ENCODE measurements at places on chromosomes 11 and 22.

DNA sequence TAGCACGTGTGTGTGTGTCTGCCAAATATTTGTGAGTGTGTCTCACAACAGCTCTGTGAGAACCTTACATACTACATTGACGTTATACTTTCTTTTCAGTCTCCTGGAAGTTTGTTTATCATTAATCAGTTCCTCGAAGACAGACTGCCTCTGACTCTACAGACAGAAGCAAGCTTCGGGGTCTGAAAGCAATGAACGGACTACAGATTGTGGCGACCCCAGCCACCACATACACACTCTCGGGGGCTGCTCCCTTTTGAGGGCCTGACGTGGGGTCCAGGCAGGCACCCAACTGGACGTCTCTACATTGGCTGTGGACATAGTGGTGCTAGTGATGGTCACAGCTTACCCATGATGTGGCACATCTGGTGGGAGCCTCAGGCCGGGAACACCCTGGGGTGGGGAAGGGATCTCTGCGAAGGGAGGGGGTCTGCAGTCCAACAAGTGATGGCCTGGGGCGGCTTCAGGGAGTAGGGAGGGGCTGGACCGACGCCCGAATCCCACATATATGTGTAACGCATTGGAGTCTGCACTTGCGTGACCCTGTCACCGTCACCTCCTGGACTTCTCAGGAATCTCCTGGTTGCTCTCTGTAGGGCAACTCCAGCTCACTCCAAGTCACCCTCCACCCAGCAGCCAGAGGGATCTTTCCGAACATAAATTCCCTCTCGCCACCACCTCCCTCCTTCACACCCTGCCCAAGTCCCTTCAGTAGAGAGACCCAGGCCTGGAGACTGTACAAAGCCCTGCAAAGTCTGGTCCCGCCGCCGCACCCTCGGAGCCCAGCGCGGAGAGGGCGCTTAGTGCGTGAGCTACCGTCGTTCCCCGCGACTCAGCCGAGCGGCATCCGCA is 30.4 kb upstream of the TRIM29 start:
- DNase-seq, result no peak

- DNase-seq, result no peak
Observed at GRCh38 chr11:79990141-79990540, 549.3 kb upstream of the TENM4 start.

GRCh38 chr11:32187111-32187510 is 96.2 kb downstream of the RCN1 start:
- DNase-seq, result no peak

GRCh38 chr11:119100994-119101758 is 477 bp downstream of the DPAGT1 start:
- DNase-seq, result no peak

DNA sequence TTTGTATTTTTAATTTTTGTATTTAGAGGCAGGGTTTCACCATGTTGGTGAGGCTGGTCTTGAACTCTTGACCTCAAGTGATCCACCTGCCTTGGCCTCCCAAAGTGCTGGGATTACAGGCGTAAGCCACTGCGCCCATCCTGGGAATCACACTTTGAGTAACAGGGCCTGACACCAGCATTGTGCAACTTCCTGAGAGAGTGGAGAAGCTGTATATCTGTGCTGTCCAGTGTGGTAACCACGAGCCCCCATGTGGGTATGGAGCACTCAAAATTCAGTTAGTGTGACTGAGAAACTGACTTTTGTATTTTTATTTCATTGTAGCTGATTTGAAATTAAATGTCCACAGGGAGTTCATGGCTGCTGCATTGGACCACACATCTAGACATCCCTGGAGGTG is 36.2 kb downstream of the MPPED1 start:
- no peak for DNase-seq

DNA sequence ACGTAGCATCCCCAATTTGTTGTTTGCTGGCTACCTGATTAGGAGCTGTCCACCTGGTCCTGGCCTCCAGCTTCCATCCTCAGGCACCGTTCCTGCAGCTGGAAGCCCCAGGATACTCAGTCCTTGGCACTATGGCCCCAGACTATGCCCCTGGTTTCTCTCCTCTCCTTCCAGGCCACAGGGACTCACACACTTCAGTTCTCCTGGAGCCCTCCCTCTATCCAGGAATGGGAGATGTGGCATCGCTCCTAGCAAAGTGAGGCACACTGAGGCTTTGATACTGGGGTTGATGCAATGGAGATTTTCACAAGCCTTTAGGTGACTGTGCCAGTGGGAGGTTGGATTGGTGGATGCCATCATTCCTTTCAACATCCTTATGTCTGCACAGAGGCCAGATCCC is 142.8 kb upstream of the B3GAT1 start:
- DNase-seq, result no peak

DNA sequence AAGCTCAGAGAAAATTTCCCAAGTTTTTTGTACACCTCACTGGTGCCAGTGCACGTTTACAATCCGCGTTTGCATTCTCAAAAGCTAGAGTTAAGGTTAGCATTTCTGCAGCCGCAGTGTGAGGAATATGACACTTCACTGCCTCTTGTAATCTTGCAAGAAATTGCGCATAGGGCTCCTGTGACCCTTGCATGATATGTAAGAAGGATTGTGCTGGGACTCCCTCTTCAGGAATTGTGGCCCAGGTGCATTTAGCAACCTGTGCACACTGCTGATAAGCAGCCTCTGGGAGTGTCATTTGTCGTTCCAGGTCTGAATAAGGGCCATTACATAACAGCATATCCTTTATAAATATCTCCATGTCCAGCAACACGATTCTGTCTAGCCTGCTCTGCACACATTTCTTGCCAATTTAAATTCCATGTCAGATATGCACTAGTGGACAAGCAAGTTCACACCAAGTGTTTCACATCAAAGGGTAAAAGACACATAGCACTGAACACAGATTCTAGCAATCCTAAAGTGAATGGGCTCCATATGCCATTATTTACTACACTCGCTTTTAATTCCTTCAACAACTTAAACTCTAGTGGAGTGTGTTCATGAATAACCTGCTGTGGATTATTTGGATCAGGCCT is 69.2 kb upstream of the INCENP start:
- peak; percentile 34 for DNase-seq

DNA sequence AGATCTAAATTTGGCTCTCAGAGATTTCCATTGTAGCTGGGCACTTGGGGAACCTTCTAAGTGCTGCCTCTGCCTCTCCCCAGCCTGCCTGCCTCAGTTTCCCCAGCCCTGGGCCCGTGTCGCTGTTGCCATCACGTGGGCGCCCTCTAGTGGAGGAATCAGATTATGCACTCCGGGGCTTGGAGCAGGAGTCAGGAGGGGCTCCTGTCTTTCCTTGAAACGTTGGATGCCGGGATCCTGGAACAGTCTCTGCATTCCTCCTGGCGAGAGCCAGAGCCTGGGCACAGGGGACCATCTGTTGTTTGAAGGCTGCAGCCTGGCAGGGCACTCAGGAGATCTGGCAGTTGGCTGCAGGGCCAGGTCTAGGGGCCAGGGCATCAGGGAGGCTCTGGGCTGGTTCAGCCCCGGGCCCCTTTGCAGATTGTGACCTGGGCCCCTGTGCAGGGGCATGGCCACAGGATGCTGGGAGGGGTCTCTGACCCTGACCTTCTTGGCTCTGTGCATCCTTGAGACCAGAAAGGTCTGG is 71.6 kb downstream of the LRP5 start:
- peak; percentile 55 for DNase-seq

DNA sequence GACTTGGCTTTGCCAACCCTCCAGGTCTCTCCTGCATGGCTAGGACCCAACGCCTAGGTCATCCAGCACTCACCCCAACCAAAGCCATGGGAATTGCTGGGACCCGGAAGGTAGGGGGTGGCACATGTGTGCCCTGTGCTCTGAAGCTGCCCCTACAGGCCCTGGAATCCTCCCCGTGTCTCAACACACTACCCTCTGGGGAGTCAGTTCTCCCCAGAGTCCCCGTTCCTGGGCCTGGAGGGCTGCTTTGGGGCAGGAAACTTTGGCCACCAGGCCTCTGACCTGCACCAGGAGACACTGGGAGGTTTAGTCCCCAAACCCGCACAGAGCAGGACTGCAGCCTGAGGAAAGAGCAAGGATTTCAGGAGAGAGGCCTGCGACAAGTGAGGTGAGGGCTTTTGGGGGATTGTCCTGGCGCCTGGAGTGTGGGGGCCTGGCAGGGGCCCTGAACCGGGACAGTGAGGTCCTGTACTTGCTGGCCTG is 495 bp upstream of the IFITM1 start:
- no peak for DNase-seq

DNA sequence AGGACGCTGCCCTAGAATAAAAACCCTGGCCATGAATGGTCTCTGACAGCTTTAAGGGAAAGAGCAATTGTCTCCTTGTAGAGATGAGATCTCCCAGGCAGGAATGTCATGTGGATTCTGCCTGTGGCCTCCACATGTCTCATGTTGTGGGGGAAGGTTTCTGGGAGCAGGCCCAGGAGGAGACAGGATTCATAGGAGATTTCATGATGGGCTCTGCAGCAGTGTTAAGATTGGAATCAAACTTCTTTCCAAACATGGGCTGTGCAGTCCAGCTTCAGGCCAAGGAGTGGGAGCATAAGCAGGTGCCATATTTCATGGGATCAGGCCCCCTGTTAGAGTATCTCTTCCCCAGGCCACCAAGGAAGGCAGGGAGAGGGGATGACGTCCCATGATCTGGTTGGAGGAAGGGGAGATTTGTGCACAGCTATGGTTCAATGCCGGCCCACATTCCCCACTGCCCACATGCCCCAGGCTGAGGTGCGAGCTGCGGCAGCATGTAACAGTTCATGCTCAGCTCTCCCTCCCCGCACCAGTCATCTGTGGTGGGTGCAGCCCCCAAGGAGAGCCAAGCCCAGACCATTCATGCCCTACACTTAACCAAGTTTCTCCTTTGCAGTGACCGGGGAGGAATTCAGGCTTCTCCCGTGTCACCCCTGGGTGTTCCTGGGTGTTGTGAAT is 42.5 kb downstream of the LMO1 start:
- no peak for DNase-seq

GRCh38 chr11:116400081-116400480 is 372.7 kb downstream of the BUD13 start:
- DNase-seq, result no peak

GRCh38 chr22:26998716-26999115 is 341.3 kb downstream of the MIAT start:
- no peak for DNase-seq

GRCh38 chr22:24514241-24515026 is 19.3 kb downstream of the UPB1 start:
- no peak for DNase-seq

DNA sequence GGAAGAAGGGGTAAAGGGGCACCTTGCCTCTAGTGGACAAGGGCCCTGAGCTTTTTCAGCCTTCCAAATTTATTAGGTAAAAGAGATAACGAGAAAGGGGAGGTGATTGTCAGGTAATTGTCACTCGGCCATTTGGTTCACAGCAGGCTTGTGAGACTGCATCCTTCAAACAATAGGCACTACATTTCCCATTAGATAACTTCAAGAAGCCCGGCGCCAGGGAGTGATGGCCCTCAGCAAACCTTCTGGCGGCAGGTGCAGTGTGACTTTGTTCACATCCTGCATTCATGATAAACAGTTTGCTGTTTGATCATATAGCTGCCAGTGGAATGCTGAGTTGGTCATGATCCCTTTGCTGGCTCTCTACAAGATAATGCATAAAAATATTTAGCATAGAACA is 185.1 kb downstream of the CWF19L2 start:
- DNase-seq, result no peak

DNA sequence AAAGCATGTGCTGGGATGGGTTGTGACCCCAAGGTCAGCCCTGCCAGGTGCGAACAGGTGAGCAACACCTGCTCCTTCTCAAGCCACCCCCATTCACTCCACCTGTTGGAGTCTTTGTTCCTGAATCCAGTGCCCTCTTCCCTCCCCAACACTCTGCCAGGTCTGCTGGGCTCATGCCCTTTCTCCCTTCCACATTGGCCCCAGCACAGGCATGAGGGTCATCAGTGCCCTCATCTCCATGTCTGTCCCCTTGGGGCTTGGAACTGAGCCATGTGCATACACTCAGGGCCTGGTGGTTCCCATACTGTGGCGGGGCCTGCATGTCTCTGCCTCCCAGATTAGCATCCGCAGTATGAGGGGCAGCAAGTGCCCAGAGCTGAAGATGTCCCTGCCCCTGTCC is 19.1 kb downstream of the RFPL2 start:
- no peak for DNase-seq

DNA sequence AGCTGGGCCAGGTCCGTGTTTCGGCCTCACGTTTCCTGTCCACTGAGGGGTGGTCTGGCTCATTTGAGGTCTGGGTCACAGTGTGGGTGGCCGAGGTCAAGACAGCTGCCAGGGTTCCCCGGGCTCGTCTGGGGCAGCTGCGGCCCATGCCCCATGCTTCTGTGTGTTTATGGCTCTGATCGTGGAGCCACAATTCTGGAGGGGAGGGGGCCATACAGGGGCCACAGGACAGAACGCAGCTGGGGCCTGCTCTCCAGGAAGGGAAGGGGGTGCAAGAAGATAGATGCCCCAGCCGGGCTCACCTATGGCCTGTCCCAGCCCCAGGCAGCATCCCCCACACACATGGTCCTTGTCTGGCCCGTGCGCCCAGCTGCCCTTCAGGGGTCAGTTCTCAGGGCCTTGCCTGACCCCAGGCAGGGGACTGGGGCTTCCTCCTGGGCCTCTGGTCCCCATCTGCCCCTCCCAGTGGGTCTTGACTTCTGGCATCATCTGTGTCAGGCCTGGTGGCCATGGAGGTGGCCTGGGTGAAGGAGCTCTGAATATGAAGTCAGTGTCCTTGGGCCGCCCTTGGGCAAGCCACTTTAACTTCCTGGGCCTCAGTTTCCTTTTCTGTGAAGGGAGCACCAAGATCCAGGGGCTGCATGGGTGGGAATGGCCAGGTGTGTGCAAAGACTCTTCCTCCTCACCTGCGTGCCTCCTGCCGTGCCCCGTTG is 8.4 kb downstream of the TSPAN32 start:
- DNase-seq, result no peak

Data from CD4-positive, alpha-beta T cell treated with Interleukin-17A for 1 hour (primary cell).